ENCODE measurements at places on chromosomes 3 and 15. TPM values are rescaled to one million over a fixed set of nuclear protein-coding genes. Genes with fewer than 3 reads are reported as not detected.
A peak's percentile ranks its signal among the peaks of the same experiment; 100 is the strongest.

ALPK3 gene
- 2.4 TPM for total RNA-seq

- no peaks in the 10 kb centered on the region for H3K27me3 ChIP-seq
- DNase-seq, result no peak
- H3K4me3 ChIP-seq, result no peak overlapping the region
- H3K4me1 ChIP-seq, result no peaks in the 10 kb centered on the region
- no peak overlapping the region for H3K27ac ChIP-seq
These were observed 106.3 kb downstream of the LSM3 start for GRCh38 chr3:14284694-14285547.

GRCh38 chr15:36897834-36898233 lies 202.5 kb downstream of the MEIS2 start:
- no peak for DNase-seq
- H3K4me1 ChIP-seq, result no peaks in the 10 kb centered on the region
- no peak overlapping the region for H3K4me3 ChIP-seq
- H3K27ac ChIP-seq, result no peak overlapping the region
- peaks cover 10% of the 10 kb centered on the region for H3K36me3 ChIP-seq

CCDC14 gene
- 38.9 TPM for total RNA-seq

DNA sequence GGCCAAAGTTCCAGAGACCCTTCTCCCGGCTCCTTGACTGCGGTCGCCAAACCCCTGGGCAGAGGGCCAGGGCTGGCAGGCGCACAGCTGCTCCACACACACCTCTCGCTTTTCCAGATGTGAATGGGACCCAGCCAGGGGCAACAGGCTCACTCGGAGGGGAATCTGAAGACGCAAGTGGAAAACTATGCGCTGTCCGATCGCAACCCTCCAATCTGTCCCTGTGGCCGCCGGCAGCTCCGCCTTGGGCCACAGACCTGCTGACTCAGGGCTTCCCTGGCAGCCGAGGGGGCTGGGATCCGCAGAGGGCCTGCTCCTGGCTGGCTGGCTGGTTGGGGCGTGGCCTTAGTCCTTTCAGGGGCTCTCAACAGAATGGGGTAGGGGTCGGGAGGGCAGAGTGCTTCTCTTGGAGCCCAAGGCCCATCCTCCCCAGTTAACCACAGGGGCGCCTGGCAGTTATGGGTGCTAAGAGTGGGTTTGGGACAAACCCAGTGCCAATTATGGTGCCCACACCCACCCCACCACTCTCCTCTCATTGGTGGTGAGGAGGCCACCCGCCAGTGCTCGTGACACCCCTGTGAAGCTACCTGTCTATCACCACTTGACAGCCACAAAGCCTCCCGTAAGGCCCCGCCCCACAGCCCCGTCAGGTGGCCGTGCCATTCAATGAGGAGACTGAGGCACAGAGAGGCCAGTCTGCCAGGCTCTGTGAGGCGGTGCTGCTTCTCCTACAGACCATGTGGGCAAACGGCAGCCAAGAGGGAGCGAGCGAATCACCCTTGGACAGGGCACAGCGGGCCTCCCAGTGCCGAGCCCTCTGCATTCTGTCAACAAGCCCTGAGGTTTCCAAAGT lies 53.8 kb downstream of the IQSEC1 start:
- no peaks in the 10 kb centered on the region for H3K27me3 ChIP-seq
- peak overlapping the region; percentile 30 for H3K27ac ChIP-seq
- peak overlapping the region; percentile 23 for H3K4me3 ChIP-seq
- no peaks in the 10 kb centered on the region for H3K4me1 ChIP-seq
- DNase-seq, result no peak

GRCh38 chr3:134313847-134314587 lies 60.2 kb downstream of the AMOTL2 start:
- H3K36me3 ChIP-seq, result no peaks in the 10 kb centered on the region
- peaks cover 42% of the 10 kb centered on the region for H3K4me1 ChIP-seq
- no peak for DNase-seq

UACA gene
- 156 TPM for total RNA-seq

- no peak overlapping the region for H3K27ac ChIP-seq
- H3K4me3 ChIP-seq, result no peak overlapping the region
- DNase-seq, result no peak
- H3K36me3 ChIP-seq, result no peaks in the 10 kb centered on the region
- no peaks in the 10 kb centered on the region for H3K27me3 ChIP-seq
These were observed 11.7 kb upstream of the LACTB start for GRCh38 chr15:63109920-63110319.

DNA sequence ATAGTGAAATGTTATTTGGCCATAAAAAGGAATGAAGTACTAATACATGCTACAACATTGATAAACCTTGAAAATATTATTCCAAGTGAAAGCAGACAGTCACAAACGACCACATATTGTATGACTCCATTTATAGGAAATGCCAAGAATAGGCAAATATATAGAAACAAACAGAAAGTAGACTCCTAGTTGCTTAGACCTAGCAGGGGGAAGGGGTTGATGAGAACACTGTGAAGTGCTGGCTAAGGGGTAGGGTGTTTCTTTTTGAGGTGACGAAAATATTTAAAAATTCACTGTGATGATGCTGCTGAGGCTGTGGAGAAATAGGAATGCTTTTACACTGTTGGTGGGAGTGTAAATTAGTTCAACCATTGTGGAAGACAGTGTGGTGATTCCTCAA lies 30.5 kb upstream of the XIRP1 start:
- H3K4me3 ChIP-seq, result no peak overlapping the region
- no peaks in the 10 kb centered on the region for H3K27me3 ChIP-seq
- no peak overlapping the region for H3K27ac ChIP-seq
- no peaks in the 10 kb centered on the region for H3K36me3 ChIP-seq

- H3K27me3 ChIP-seq, result no peaks in the 10 kb centered on the region
- H3K27ac ChIP-seq, result no peak overlapping the region
- H3K4me1 ChIP-seq, result peaks cover 24% of the 10 kb centered on the region
- peaks cover 13% of the 10 kb centered on the region for H3K36me3 ChIP-seq
- DNase-seq, result no peak
- H3K4me3 ChIP-seq, result no peak overlapping the region
These were observed 14.1 kb downstream of the FYCO1 start for GRCh38 chr3:45981346-45982074.

CCR2 gene
- 1.7 TPM for total RNA-seq

DNA sequence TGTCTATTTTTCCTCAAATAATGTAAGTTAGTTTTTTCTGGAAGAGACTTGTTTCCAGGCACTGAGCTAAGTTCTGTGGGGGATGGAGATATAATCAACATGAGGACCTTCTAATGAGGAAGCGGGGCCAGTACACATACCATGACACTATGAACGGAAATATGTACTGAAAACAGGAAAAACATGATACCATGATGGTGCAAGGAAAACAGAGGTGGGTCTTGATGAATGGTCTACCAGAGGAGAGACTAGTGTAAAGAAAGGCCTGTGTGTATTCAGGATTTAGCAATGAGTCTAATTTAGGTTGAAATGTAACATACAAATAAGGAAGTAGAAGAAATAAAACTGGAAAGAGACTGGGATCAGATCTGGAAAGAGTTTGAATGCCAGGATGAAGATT lies 38.9 kb upstream of the TPRG1 start:
- H3K36me3 ChIP-seq, result no peaks in the 10 kb centered on the region
- DNase-seq, result no peak
- H3K4me3 ChIP-seq, result no peak overlapping the region
- H3K4me1 ChIP-seq, result peaks cover 14% of the 10 kb centered on the region

RGMA gene
- total RNA-seq, result 58.2 TPM

DNA sequence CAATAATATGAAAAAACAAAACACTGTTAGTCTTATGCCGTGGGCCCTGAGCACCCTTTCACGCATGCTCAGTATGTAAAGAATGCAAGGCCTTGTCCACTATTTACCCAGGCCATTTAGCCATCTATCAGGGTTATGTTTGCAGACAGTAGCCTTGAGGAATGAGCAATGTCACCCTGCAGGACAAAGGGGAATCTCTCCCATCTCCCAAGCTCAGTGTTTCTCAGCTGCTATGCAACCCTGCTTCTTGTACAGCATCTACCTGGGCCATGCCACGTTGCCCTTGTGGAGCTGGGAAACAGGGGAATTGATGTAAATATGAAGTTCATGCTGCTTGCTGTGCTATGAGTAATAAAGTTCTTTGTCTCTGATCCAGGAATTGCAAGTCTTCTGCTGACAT lies 51.5 kb upstream of the SLCO2A1 start:
- H3K27ac ChIP-seq, result no peak overlapping the region
- no peaks in the 10 kb centered on the region for H3K36me3 ChIP-seq
- DNase-seq, result no peak
- no peaks in the 10 kb centered on the region for H3K4me1 ChIP-seq
- H3K4me3 ChIP-seq, result no peak overlapping the region
- H3K27me3 ChIP-seq, result no peaks in the 10 kb centered on the region

VEPH1 gene
- 6.1 TPM for total RNA-seq

ALDH1L1 gene
- total RNA-seq, result 36.8 TPM

GRCh38 chr15:100763835-100764750 lies 115.5 kb upstream of the ALDH1A3 start:
- H3K27ac ChIP-seq, result no peak overlapping the region
- no peak overlapping the region for H3K4me3 ChIP-seq
- no peak for DNase-seq
- H3K36me3 ChIP-seq, result no peaks in the 10 kb centered on the region
- H3K27me3 ChIP-seq, result no peaks in the 10 kb centered on the region

XCR1 gene
- total RNA-seq, result not detected

SYNPR gene
- total RNA-seq, result not detected

GRCh38 chr3:28768439-28768838 lies 419.8 kb upstream of the AZI2 start:
- H3K36me3 ChIP-seq, result no peaks in the 10 kb centered on the region
- no peaks in the 10 kb centered on the region for H3K4me1 ChIP-seq
- no peak overlapping the region for H3K4me3 ChIP-seq
- no peak overlapping the region for H3K27ac ChIP-seq
- H3K27me3 ChIP-seq, result no peaks in the 10 kb centered on the region

CCR8 gene
- not detected for total RNA-seq
